ENCODE measurements at places on chromosomes 7 and 10. TPM values are rescaled to one million over a fixed set of nuclear protein-coding genes. Genes with fewer than 3 reads are reported as not detected.

Gene TCTN3
- total RNA-seq: 31.8 TPM

GRCh38 chr10:127216786-127217185, 20.4 kb upstream of the INSYN2A start:
- peak; percentile 59 for DNase-seq

Gene ADARB2
- not detected for total RNA-seq

DNA sequence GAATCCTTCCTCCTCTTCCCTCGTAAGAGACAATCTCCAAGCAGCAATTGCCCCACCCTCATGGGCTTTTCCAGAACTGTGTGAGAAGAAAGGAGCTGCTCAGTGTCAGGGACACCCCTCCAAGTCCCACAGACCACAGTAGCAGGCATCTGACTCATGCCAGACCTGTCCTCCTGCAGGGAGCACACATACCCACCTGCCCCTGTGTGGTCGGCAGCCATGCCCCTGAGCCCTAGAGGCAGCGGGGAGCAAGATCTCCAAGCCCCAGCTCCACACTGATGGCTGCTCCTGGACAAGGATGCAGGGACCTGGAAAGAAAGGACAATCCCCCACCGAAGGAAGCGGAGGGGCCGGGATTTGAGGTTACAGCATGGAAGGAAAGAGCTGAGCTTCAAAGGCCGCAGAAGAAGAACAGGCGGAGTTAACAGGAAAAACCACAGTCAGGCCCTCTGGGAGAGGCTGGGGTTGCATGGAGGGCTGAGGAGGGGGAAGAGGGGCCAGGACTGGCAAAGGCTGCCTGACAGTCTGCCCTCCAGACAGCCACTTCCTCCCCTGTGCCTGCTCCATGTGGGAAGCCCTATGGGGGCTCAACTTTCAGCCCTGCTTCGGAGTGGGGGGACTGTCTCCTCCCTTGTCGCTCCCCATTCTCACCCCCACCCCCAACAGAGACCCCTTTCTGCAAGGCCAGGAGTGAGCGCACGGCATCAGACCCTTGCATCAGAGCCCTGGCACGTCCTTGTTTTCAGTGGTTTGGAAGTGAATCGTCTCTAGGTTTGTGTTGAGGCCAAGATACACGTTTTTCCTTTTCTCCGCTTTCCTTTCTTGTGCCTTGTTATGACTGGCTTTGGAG, 46.8 kb downstream of the ASB13 start:
- no peak for DNase-seq

DNA sequence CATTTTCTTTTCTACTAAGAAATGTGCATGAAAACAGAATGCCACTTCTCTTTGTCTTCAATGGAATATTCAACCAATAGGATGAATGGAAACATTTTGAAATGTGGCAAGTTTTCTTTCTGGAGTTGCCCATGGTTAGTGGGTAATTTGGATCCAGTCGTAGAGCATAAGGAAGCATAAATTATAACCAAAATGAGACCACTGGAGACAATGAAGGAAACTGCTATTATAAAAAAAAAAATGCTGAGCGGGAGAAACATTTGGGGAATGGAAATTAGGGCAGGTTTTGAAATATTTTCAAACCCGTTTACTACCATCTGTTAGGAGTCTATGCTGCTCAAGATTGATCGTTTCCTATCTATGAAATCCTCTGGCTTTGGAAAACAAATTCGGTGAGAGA, 182.9 kb upstream of the PRKCQ start:
- no peak for DNase-seq

Gene SLC26A5
- total RNA-seq: not detected

DNA sequence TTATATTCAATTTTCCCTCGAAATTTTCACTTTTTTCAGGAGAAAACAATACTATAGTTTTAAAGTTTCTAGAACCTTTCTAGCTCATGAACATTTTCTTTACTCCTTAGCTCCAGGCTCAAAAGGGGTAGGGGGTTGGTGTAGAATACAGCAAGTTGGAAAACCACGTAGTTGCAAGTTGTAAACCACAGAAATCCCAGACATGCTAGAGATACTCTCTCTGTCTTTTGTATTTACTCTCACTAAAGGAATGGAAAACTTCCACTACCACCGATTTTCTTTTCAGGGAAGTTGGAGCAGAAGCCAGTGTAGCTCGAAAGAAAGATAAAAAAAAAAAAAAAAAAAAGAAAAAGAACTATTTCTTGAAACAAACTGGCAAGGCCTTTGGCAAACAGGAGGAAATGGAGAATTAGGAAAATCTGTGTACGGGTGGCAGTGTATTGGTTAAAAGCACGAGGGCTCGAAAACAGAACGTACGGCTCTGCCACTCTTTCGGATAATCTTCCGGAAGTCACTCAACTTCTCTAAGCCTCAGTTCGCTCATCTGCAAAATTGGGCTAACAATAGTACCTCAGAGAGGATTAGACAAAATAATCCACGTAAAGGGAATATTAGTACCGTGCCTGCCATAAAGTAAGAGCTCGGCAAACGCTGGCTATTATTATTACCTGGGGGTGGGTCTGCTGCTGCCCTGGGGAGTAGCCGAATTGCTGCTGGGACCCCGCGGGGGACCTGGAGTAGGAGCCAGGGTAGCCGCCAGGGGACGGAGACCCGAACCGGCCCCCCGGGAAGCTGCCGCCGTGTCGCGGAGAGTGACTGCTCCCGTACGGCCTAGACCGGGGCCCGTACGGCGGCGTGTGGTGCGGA, 628 bp downstream of the MPLKIP start:
- no peak for DNase-seq

- DNase-seq: no peak
These were observed 147.9 kb downstream of the AHR start for GRCh38 chr7:17446340-17446739.

DNA sequence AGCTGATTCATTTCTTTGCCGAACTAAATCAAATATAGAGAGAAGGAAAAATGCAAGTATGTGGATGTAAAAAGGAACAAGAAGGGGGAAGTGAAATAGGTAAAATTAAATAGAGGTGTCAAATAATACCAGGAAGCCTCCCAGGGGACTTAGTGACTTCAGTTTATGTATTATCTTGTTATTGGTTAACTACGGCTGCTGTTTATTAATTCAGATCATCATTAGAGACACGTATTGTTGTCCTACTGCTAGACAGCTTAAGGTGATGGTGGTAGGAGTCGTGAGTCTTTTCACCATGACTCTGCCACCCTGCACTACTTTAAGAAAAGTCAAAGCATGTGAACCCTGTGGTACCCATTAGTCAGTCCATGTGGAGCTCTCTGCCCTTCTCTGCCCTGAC, 289.1 kb downstream of the PRKG1 start:
- no peak for DNase-seq

Gene ZNF425
- 4.4 TPM for total RNA-seq

DNA sequence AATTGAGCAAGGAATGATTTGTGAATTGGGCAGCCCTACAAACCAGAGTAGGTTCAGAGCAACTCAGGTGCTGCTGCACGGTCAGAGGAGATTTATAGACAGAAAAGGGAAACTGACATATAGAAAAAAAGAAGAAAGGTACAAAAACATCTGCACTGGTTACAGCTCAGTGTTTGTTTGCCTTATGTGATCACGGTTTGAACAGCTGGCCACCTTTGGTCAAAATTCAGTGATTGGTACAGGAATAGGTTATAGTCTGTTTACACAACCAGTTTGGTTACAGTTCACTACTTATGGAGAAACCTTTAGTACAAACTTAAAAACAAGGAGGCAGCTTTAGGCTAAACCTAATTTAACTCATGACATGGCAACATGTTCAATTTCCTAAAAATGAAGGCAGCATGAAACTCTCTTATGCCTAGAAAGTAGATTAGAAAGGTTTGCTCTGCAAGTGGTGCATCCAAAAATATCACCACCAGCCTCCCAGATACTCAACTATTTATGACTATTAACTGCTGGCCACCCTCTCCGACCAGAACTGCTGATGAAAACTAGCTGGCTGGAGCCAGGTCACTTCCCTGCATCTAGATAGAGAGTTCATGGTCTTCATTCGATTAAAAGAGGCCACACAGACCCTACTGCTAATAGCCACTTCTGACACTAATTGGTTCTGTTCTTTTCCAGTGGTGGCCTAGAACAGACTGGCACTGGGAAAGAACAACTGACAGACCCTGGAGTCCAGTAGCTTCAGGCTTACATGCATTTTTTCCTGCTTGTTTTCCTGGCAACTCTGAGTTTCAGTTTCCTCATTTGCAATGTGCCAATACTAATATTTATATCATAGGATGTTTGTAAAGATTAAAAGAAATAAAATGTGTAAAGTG, 548.0 kb downstream of the CCSER2 start:
- no peak for DNase-seq

DNA sequence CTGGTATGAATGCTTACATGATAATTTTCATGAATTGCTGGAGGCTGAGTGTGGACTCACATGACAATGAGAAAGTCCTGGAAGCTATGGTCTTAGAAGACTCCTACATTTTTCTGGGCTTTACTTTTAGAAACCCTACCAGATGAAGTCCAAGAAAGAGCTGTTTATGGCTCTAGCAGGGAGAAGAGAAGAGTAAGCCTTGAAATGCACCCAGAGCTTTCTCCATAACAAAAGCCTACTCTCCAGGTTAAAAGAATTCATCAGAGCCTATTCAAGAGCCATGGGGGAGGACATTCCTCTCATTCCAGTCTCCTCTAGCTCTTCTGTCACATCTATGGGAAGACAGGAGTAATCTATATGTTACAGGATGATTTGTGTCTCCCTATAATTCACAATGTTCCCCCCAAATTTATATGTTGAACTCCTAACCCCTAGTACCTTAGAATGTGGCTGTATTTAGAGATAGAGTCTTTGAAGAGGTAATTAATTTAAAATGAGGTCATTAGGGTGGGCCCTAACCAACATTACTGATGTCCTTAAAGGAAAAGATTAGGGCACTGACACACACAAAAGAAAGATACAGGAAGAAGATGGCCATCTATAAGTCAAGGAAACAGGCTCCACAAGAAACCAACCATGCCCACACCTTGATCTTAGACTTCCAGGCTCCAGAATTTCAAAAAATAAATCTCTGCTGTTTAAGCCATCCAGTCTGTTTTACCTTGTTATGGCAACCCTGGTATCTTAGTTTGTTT, 193.8 kb upstream of the PTER start:
- DNase-seq: no peak

Gene CRPPA
- 4.5 TPM for total RNA-seq

- no peak for DNase-seq
These were observed 590.3 kb upstream of the SORCS1 start for GRCh38 chr10:107754814-107755213.

Gene BBS9
- 11.3 TPM for total RNA-seq

- DNase-seq: no peak
These were observed 321.5 kb upstream of the NRP1 start for GRCh38 chr10:33655921-33656320.

DNA sequence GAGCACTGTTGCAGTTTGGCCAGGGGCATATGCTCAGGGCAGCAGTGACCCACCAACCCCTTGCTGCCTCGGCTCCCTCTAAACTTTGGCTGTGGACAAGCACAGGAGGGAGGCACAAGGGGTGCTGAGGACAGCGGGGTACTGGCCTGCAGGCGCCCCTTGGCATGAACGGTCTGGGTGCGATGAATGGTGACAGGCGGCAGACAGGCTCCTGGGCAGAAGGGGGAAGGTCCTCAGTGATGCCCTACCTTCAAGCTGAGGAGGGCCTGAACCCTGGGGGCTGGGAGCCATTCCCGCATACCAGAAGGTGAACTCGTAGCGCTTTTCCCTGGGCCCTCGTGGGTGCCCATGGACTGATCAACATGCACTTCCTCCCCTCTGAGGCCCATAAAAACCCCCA, 567.1 kb downstream of the GRM8 start:
- no peak for DNase-seq

Gene NAT16
- not detected for total RNA-seq

GRCh38 chr10:91434041-91434440, 23.9 kb downstream of the HECTD2 start:
- peak; percentile 54 for DNase-seq

Gene MMRN2
- total RNA-seq: 11.5 TPM

DNA sequence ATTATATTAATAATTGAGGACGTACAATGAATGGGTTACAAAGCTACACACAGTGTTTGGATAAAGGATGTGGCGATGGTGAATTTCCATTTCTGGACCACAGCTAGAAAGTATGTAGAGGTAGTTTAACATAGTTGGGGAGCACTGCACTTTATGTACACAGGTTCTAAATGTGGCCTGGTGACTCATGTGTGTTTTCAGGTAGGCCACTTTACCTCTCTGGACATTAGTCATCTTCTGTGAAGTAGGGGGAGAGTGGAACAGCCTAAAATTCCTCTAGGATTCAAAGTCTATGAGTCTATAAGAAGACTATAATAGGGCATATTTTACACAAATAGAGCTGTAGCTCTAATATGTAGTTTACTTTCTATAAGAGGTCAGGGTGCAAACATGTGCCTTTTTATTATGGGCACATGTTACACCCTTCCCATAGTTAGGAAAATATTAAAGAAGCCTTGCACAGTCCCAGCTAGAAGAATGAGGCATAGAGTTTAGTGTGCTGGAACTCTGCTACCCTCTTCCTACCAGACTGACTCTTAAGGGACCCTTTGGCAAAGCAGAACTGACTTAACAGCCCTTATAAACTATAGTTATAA, 594.9 kb downstream of the LRMDA start:
- DNase-seq: peak; percentile 44

- no peak for DNase-seq
These were observed 177.6 kb downstream of the PTPN20 start for GRCh38 chr10:47088656-47089354.

DNA sequence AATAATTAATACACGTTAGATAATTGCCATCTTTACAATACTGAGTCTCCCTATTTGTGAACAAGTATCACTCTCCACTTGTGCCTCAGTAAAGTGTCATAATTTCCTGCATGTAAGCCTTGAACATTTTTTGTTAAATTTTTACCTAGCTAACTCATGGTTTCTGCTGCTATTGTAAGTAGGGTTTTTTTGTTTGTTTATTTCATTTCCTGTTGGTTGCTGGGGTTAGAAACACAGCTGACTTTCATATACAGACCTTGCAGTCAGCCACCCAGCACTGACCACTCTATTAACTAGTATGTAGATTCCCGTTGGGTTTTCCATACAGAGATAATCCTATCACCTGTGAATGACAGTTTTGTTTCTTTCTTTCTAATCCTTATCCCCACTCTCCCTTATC, 133.3 kb downstream of the MPP7 start:
- DNase-seq: no peak

Gene CCDC3
- 7.7 TPM for total RNA-seq

- no peak for DNase-seq
These were observed 50.4 kb downstream of the CCNY start for GRCh38 chr10:35386594-35387174.

Gene ATP6V0E2
- 12.5 TPM for total RNA-seq

Gene PON1
- not detected for total RNA-seq

DNA sequence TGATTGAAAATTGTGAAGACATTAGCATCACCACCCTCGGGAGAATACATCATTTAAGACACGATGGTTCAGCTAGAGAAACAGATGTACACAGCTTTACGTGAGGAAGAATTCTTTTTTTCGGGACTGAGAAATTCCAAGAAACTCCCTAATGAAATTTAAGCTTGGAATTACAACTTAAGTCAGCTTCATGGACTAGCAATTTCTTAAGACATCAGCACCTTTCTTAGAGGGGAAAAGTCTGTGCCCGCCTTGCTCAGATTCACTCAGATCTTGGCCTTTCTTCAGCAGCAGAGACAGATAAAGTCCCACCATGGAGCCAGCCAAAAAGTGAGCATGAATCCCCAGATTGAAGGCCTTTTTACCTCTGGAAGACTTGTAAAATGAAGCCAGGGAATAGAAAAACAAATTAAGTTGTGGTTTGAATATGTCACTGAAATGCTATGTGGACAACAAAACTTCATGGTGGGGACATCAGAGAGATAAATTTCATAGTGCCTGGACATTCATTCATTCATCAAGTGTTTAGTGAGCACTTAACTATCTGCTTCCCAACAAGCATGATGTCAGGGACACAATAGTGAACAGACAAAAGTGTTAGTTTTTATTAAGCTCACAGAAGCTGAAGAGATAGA, 32.1 kb downstream of the PRKG1 start:
- no peak for DNase-seq

Measured in mammary epithelial cell (primary cell).